ENCODE measurements at places on chromosomes 4 and X.
A peak's percentile ranks its signal among the peaks of the same experiment; 100 is the strongest.

GRCh38 chr4:155391932-155392331, 15.2 kb upstream of the MAP9 start:
- no peak for DNase-seq

DNA sequence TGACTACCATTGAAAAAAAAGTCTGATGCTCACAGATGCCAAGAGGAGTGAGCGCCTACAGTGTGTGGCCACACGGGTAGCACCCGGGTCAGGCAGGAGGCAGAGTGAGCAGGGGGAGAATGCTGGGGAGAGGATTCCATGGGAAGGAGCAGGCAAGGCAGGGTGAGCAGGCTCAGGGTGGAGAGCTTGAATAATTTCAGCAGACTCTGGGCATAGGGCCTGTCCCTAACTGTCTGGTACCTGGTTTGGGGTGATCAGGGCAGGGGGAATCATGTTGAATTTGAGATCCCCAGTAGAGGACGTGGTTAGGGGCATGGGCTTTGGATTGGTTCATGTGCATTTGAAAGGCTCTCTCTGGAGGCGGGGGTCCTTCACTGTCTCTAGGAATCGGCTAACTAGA, 51.2 kb upstream of the TLR3 start:
- DNase-seq = no peak

DNA sequence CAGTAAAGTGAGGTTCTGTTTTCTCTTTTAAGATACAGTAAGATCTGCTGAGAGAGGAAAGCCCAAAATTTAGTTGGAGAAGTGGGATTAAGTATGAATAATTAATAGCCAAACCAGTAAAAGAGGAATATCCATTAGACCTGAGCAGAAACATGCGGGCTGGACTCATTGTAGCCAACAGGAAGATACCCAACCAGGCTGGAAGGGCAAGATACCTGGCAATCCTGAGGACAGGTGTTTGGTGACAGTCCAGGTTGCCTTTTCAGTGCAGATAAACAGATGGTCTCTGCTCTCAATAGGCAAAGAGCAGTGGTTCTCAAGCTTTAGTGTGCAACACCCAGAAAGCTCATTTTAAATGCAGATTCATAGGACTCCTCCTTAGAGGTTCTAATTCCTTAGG, 980.8 kb upstream of the GRID2 start:
- DNase-seq = no peak

- DNase-seq = no peak
These were observed 1.1 kb upstream of the SLC10A7 start for GRCh38 chr4:146522869-146523205.

DNA sequence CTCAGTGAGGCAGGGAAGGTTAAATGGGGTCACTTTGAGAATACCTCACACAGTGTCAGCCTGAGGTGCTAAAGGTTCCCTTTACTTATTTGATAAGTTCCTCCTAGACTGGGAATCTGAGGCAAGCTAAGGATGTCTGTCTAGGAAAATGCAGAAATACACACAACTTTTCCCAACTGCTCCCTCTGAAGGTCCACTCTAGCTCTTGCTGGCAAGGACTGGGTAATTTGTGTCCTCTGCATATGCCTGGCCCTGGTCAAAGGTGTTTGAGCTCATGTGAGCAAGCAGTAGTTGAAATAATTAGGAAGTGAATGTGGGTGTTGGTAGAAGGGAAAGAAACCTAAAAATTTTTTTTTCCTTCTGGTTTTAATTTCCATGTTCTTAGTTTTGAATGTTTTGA, 21.3 kb downstream of the TXLNG start:
- no peak for DNase-seq

DNA sequence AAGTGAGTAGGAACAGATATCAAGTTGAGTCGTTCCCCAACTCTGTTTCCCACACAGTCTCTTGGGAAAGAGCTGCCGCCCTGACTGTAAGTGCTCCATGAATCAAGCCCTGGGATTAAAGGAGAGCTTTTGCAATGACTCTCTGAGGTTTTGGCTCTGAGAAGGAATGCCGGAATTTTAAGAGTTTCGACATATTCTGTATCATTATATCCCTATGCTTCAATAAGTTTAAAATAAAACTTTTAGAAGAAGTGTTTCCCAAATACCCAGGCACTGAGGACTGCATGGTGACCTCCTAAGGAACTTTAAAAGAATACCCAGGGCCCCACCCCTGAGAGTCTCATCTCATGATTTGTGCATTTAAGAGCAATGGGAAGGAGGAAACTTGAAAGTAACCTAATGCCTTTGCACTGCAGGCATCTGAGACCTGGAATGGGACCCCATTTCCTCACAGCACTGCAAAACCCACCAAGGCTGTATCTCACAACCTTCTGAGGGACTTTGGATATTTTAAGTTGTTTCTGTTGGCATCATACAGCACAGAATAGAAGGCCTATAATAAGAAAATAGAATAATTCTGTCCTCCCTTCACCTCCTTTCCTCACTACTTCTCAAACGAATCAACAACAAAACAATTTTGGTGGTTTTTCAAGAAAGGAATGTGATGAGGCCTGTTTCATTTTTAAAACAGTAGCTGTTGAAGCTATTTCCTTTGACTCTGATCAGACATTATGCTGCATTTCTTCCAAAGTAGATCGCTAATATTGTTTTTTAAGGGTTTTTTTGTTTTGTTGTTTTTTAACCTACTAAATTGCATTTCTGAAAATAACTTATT, 121.2 kb downstream of the GASK1B start:
- no peak for DNase-seq

- DNase-seq = no peak
These were observed 464 bp downstream of the RASGEF1B start for GRCh38 chr4:81471298-81471587.

GRCh38 chr4:94412658-94413038, 39.1 kb upstream of the PDLIM5 start:
- DNase-seq = no peak

- DNase-seq = no peak
These were observed 370.8 kb upstream of the DIPK2B start for GRCh38 chrX:45571453-45571852.

GRCh38 chrX:45007598-45007997, 134.6 kb downstream of the KDM6A start:
- DNase-seq = no peak

GRCh38 chr4:44725726-44726037, 674 bp downstream of the GNPDA2 start:
- no peak for DNase-seq

GRCh38 chr4:102299354-102300107, 45.8 kb downstream of the SLC39A8 start:
- DNase-seq = peak; percentile 42

- no peak for DNase-seq
These were observed 626.8 kb upstream of the GNPDA2 start for GRCh38 chr4:45353161-45353560.

DNA sequence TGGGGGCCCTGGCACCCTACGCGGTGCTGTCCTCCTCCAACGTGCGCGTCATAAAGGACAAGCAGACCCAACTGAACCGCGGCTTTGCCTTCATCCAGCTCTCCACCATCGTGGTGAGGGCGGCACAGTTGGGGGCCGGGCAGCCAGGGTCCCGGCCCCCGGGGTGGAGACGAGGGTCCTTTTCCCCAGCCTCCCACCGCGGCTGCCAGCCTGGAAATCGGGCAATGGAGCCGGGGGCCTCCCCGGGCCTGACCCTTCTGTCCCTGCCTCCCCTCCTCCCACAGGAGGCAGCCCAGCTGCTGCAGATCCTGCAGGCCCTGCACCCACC, 13.7 kb upstream of the UBA1 start:
- no peak for DNase-seq

GRCh38 chrX:130139474-130140201, 26.0 kb downstream of the AIFM1 start:
- no peak for DNase-seq

- no peak for DNase-seq
These were observed 841.6 kb upstream of the FRG1 start for GRCh38 chr4:189098932-189099696.

- peak; percentile 31 for DNase-seq
These were observed 58.1 kb upstream of the BCOR start for GRCh38 chrX:40155589-40156469.

- no peak for DNase-seq
These were observed 21.3 kb downstream of the FGF2 start for GRCh38 chr4:122847931-122848330.

DNA sequence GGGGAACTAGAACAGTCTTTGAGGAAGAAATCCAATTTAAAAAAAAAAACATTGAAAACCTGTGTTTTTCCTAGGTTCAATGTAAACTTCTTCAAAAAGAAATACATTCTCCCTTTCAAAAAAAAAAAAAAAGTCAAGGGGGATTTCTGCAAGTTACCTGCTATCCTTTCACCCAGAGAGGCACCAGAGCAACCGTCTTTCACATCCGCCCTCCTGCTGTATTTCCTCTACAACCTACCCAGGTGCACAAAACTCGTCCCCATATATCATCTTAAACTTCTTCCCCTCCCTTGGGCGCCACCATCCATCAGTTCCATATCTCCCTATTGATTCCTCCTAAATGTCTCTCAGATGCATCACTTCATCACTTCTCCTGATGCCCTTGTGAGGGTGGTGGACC, 74.5 kb downstream of the NR3C2 start:
- DNase-seq = no peak

Measured in activated CD4-positive, alpha-beta T cell treated with anti-CD3 and anti-CD28 coated beads for 36 hours (primary cell).